ENCODE measurements at places on chromosomes 7 and 10. TPM values are rescaled to one million over a fixed set of nuclear protein-coding genes. Genes with fewer than 3 reads are reported as not detected.

The HOXA1 gene
- total RNA-seq = 1.7 TPM

The CYP3A4 gene
- total RNA-seq = not detected

The SORCS3 gene
- total RNA-seq = 3.4 TPM

The ZNF365 gene
- 0.35 TPM for total RNA-seq

The ACBD7 gene
- total RNA-seq = 5.1 TPM

The SYT15 gene
- total RNA-seq = 2.7 TPM

The SMO gene
- total RNA-seq = 75.1 TPM

The PNLIPRP3 gene
- not detected for total RNA-seq

The PTPRZ1 gene
- 2.7 TPM for total RNA-seq

The GALNT17 gene
- 10.8 TPM for total RNA-seq

The CPN1 gene
- 2.2 TPM for total RNA-seq

The PRF1 gene
- 2.0 TPM for total RNA-seq

The TFPI2 gene
- total RNA-seq = 9.8 TPM

The RHOBTB1 gene
- 44.8 TPM for total RNA-seq

The NEUROD6 gene
- not detected for total RNA-seq

The TMEM229A gene
- 0.06 TPM for total RNA-seq

The BEND7 gene
- total RNA-seq = 19.9 TPM

The RHEB gene
- 58.8 TPM for total RNA-seq

The H2BK1 gene
- not detected for total RNA-seq

The AGR3 gene
- total RNA-seq = 1.1 TPM

The GRID2IP gene
- total RNA-seq = 1.5 TPM

The MMP21 gene
- 0.23 TPM for total RNA-seq

The SEMA3D gene
- total RNA-seq = 26.0 TPM

The CHRM2 gene
- total RNA-seq = 4.8 TPM

The MMD2 gene
- total RNA-seq = not detected

The EXOC4 gene
- 130 TPM for total RNA-seq

The CDK14 gene
- 69.2 TPM for total RNA-seq

The FEZF1 gene
- not detected for total RNA-seq

The MUC12 gene
- not detected for total RNA-seq

The TPST1 gene
- 62.7 TPM for total RNA-seq

The UCN3 gene
- total RNA-seq = not detected

The UTF1 gene
- 0.35 TPM for total RNA-seq

The PPP1R17 gene
- not detected for total RNA-seq

The CLRN3 gene
- total RNA-seq = 6.5 TPM

The JCAD gene
- total RNA-seq = 28.4 TPM

The SHLD2 gene
- total RNA-seq = 30.8 TPM

The SLC29A4 gene
- total RNA-seq = 11.3 TPM

The TWIST1 gene
- total RNA-seq = 11.3 TPM

The OR6B1 gene
- total RNA-seq = not detected

The PRSS1 gene
- total RNA-seq = 0.41 TPM

The CNPY1 gene
- total RNA-seq = not detected

The MEIG1 gene
- total RNA-seq = not detected

The OPALIN gene
- not detected for total RNA-seq

The SEMA3C gene
- 139 TPM for total RNA-seq
